ENCODE measurements at places on chromosomes 13 and 19.

- no peak overlapping the region for H3K27ac ChIP-seq
- H3K4me3 ChIP-seq, result no peak overlapping the region
- no peaks in the 10 kb centered on the region for H3K4me1 ChIP-seq
- H3K27me3 ChIP-seq, result no peaks in the 10 kb centered on the region
Observed at GRCh38 chr19:14459703-14460102, 15.5 kb downstream of the PTGER1 start.

DNA sequence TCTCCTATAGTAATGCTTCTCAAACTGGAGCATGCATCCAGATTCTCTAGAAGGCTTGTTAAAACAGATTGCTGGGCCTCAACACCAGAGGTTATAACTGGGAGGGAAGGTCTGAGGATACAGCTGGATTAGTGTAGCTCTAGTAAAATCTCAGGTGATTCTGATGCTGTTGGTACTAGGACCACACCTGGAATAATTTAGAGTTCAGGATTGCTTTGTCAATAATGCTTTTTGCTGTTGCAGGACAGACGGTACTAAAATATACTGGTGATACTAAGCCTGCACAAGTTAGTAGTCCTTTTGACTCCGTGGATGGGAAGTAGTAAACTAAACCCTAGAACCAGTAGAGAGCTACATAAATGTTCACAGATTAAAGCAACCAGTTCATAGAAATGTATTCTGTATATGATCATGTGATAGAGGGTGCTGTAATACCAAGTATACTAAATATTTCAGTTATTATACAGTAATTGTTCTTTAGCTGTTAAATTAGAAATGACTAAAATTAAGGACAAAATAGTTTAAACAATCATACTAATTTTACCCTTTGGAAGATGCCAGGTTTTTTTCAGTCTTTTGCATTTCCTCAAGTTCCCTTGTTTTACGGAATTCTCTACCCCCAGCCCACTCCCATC lies 258.2 kb upstream of the STARD13 start:
- H3K36me3 ChIP-seq, result no peaks in the 10 kb centered on the region
- DNase-seq, result peak; percentile 12
- H3K27me3 ChIP-seq, result no peaks in the 10 kb centered on the region
- H3K27ac ChIP-seq, result peak overlapping the region; percentile 99
- H3K4me3 ChIP-seq, result peak overlapping the region; percentile 87

- H3K27ac ChIP-seq, result no peak overlapping the region
- H3K36me3 ChIP-seq, result no peaks in the 10 kb centered on the region
- no peak for DNase-seq
- H3K4me3 ChIP-seq, result no peak overlapping the region
- no peaks in the 10 kb centered on the region for H3K27me3 ChIP-seq
- H3K4me1 ChIP-seq, result no peaks in the 10 kb centered on the region
Observed at GRCh38 chr13:58048670-58049069, 417.1 kb downstream of the PCDH17 start.

DNA sequence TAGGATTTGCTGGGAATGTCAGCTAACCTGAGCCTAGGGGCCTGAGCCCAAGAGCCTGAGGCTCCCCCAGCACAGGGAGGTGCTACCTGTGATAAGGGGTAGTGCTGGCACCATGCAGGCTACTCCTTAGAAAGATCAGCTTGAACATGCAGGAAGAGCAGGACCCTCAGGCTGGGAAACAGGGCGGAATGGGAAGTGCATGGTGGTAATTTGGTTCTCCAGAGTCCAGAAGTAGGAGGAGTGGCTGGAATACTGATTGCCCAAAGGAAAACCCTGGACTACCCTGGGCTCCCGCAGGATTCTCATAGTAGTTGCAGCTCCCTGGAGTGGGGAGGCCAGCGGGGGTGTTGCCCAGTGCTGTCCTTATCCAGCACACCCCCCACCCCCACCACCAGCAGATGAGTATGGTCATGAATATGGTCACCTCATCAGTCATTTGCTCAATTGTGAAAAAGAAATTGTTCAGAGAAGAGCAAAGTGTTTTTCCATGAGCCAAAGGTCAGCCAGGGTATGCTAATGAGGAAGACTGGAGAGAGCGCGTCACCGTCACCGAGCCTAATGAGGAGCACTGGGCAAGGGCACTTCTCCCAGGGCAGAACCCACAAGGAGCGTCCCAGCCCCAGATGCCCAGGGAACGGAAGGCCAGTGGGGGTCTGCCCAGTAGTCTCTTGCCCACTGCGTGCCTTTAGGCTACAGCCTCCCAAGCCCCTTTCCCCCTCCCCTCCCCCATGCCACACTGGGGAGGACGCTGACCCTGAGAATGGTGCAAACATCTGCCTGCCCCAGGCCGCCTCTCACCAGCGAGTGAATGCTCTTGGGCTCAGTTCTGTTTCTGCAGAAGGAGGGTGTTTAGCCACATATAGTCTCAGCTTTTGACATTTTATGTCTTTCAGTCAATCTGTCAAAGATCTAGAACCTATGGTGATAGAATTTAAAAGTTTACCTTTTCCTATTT lies 5.3 kb downstream of the SLC25A15 start:
- no peak overlapping the region for H3K27ac ChIP-seq
- no peak for DNase-seq
- H3K4me1 ChIP-seq, result no peaks in the 10 kb centered on the region
- peaks cover 24% of the 10 kb centered on the region for H3K36me3 ChIP-seq

DNA sequence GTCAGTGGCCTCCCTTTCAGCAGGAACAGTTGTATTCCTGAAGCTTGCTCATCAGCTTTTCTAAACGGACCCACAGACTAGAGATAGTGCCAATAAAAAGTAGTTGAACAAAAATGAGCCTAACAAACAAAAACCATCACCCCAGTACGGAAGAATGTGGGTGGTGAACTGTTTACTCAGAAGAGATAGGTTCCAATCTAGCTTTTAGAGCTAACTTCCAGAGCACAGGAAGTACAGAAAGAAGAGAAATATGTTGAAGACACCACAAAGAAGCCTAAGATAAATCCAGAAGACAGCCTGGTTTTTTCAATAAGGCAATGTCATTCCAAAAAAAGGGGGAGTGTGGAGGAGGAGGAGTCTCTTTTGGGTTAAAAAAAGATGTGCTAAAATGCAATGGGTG lies 2.8 kb upstream of the LMO7 start:
- H3K27ac ChIP-seq, result no peak overlapping the region
- H3K4me1 ChIP-seq, result no peaks in the 10 kb centered on the region
- no peak overlapping the region for H3K4me3 ChIP-seq
- DNase-seq, result no peak
- peaks cover under 1% of the 10 kb centered on the region for H3K36me3 ChIP-seq
- no peaks in the 10 kb centered on the region for H3K27me3 ChIP-seq

- H3K27ac ChIP-seq, result no peak overlapping the region
- no peak for DNase-seq
Observed at GRCh38 chr13:31587698-31588266, 151.5 kb upstream of the RXFP2 start.

- H3K4me1 ChIP-seq, result no peaks in the 10 kb centered on the region
- H3K4me3 ChIP-seq, result no peak overlapping the region
- H3K36me3 ChIP-seq, result no peaks in the 10 kb centered on the region
- H3K27me3 ChIP-seq, result peaks cover 11% of the 10 kb centered on the region
- peak; percentile 14 for DNase-seq
- no peak overlapping the region for H3K27ac ChIP-seq
Observed at GRCh38 chr13:58960888-58961287, 1202.8 kb downstream of the DIAPH3 start.
